ENCODE measurements at places on chromosomes 7 and 10.

DNA sequence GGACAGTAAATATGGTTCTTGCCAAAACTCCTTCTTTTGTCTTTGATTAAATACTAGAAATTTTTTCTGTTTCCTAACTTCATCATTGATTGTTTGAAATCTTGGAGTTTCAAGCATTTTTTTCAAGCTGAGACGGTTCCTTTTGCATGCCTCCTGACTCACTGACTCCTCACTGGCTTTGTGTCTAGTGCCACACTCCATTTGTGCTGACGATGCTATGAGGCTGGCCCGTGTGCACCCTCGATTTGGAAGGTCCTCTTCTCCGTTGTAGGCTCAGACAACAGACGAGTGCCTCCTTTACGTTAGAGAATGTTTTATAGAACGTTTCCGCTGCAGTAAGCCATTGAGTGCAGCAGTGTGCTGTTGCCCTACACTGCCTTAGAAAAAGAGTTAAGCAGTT is 10.8 kb upstream of the CSGALNACT2 start:
- no peak for DNase-seq

- no peak for DNase-seq
These were observed 6.8 kb upstream of the KIAA1217 start for GRCh38 chr10:24202181-24202570.

DNA sequence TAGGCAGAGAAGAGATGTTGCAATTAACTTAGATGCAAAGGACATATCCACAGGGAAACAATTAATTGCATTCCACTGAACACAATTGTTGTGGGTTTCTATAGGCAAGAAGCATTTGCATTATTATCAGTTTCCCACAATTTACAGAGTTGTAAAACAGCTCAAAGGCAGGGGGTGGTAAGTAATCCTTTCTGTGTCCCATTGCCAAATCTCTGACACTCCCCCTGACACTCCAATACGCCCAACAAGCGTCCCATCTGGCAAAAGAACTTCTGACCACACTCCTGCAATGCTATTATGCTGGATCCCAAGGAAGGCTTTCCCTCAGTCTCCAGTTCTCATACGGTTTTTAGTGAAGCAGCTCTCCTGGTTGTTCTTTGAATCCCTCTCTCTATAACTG is 179.8 kb downstream of the CXCL12 start:
- no peak for DNase-seq

DNA sequence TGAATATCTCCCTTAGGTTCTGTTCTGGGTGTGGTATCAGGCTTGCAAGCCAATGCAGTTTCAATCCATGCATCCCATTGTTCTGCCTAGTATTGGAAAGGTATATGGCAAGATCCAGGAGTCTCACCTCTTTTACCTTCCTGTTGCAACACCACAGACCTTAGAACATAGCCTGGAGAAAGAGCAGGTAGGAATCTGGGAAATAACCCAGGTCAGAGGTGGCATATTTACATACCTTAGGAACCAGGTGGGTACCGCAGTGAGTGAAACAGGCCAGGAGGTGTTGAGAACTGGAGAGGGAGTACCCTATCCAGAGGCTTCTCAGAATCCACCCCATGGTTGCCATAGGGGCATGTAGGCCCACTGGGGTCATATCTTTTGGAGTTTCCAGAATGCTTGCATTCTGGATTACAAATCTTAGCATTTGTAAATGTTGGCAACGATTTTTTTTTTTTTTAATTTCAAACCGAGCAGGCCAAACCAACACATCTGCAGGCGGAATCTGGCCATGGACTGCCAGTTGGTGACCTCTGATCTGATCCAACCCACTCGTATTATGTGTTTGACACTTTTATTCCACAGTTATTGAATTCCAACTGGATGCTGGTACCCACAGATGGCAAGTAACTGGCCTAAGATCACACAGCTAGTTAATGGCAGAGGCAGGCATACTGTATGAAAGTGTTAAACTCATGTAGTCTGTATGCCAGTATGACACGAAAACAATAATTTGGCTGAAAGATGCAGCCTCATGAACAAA is 180.3 kb upstream of the TCF7L2 start:
- DNase-seq: no peak

GRCh38 chr10:60163786-60164185 is 225.9 kb downstream of the ANK3 start:
- DNase-seq: no peak

- DNase-seq: no peak
These were observed 36.0 kb upstream of the KCNIP2 start for GRCh38 chr10:101879456-101880231.

DNA sequence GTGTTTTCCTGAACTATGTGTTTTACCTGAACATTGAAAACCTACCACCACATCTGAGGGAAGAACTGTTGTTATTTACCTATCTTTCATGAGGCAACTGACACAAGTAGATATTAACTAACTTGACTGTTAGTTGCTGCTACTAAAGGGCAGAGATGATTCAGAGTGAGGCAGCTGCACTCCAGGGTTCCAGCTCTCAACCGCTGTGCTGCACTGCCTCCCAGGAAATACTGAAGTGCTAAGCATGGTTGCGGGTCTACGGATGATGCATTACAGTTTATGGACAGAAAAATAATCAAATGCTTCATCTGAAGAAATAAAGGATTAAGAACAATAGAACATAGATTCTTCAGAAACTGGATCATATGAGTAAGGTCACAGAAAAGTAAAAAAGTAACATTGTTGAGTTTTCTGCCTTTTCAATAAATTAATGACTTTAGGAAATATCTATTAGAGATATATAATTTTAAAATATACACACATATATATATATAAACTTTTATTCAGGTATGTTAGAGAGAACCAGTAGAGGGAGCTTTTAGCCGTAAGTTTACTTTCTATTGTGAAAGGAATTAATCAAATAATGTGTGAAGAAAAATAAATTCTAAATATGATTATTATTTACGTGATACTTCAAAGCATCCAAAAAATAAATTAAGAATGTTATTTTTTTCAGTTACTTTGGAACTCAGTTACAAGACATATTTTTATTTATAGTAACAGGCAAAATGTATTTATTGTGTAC is 620.0 kb downstream of the CNTNAP2 start:
- DNase-seq: no peak

GRCh38 chr10:1177936-1178335 is 121.8 kb downstream of the WDR37 start:
- no peak for DNase-seq

GRCh38 chr10:93746844-93747284 is 10.9 kb upstream of the LGI1 start:
- DNase-seq: no peak

Data from GF-D8 (cell line).